ENCODE measurements at places on chromosomes 5 and 9. TPM values are rescaled to one million over a fixed set of nuclear protein-coding genes. Genes with fewer than 3 reads are reported as not detected.

SPINK7 gene
- total RNA-seq = not detected

ZNF366 gene
- total RNA-seq = not detected

PTPA gene
- total RNA-seq = 100 TPM

DELE1 gene
- 67.6 TPM for total RNA-seq

TPM2 gene
- total RNA-seq = 26.5 TPM

TUSC1 gene
- total RNA-seq = 2.4 TPM

IL17B gene
- total RNA-seq = not detected

CAPSL gene
- total RNA-seq = not detected

KIAA0825 gene
- total RNA-seq = 0.50 TPM

ECM2 gene
- total RNA-seq = not detected

MAMDC4 gene
- total RNA-seq = 10.8 TPM

PAEP gene
- total RNA-seq = not detected

PARP8 gene
- total RNA-seq = 0.79 TPM

CCDC192 gene
- total RNA-seq = not detected

ORM1 gene
- 27.5 TPM for total RNA-seq

MED22 gene
- 65.6 TPM for total RNA-seq

RFK gene
- 12.4 TPM for total RNA-seq

SLCO6A1 gene
- not detected for total RNA-seq

CDKN2B gene
- total RNA-seq = 8.2 TPM

SOX30 gene
- total RNA-seq = 3.1 TPM

ENC1 gene
- total RNA-seq = 92.7 TPM

POLR3G gene
- total RNA-seq = 4.5 TPM

SYK gene
- 4.6 TPM for total RNA-seq

C6 gene
- not detected for total RNA-seq

PTAR1 gene
- total RNA-seq = 17.4 TPM

RNF38 gene
- 41.0 TPM for total RNA-seq

MAST4 gene
- 17.8 TPM for total RNA-seq

SH3RF2 gene
- 49.4 TPM for total RNA-seq

All from Caco-2 (cell line).